ENCODE measurements at places on chromosomes 5 and 9.
A peak's percentile ranks its signal among the peaks of the same experiment; 100 is the strongest.

DNA sequence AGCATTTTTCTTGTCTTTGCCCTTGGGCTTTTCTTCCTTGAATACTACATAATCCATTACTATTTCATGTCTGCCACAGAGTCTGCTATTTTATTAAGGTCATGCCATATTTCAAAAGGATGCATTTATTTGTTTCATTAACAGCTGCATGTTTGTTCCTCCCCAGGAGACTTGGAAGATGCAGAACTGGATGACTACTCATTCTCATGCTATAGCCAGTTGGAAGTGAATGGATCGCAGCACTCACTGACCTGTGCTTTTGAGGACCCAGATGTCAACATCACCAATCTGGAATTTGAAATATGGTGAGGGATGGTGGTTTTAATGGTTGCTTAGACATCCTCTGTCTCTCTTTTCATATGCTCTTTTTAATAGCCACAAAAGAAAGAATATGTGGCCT lies 4.0 kb downstream of the IL7R start:
- DNase-seq = no peak

DNA sequence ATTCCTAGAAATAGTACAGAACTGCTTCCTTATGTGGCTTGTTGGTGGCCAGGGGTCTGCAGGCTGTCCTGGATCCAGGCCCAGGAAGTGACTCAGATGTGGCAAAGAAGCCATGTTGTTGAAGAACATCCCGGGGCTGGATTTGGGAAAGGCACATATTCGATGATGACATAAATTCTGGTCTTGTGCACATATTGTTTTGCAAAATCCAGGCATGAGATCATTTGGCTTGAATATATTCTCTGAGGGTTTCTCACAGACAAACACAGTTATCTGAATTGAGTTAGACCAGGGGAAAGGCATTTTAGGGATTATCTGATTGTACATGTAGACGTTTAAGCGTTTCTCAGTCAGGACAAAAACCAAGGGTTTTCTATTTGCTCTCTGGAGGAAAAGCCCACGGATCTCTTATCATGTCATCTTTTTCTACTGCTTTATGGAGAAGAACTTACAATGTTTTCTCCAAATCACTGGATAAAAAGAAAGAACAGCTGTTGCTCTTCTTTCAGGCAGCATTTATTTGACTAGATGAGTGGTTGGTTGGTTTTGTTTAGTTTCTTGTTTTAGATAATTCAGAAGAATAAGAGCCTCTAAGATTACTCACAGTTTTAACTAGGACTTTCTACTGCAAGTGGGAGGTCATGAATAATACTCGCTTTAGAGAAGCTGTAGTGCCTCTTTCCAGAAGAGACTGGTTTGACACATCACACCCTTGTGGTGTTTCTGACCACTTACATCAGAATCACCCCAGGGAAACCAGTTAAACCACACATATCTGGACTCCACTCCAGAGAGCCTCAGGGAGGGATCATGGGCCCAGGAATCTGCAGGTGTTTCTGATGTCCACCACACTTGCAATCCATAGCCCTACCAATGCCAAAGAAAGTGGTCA lies 29.5 kb upstream of the LHFPL2 start:
- DNase-seq = no peak

DNA sequence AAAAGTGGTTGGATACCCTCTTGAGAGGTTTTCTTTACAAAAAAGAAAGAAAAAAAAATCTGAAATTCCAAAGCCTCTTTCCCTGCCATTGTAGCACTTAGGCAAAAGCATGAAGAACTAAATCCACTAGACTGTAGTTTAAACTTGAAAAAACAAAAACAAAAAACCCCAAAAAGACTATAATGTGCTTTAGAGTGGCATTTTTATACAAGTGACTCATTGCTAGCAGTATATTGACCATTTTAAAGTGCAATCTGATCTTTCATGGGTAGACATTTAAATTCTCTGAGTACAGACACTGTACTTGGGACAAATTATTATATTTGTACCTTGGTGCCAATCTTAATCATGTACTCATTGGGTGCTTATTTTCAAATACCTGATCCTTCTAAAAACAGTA lies 50.8 kb downstream of the NDFIP1 start:
- DNase-seq = no peak

GRCh38 chr9:132160802-132161742 lies 786 bp upstream of the NTNG2 start:
- peak; percentile 33 for DNase-seq

GRCh38 chr9:36559036-36559695 lies 13.5 kb upstream of the MELK start:
- no peak for DNase-seq

- no peak for DNase-seq
Observed at GRCh38 chr5:58544195-58544594, 38.7 kb upstream of the RAB3C start.

- no peak for DNase-seq
Observed at GRCh38 chr5:162391833-162392232, 324.3 kb downstream of the GABRG2 start.

DNA sequence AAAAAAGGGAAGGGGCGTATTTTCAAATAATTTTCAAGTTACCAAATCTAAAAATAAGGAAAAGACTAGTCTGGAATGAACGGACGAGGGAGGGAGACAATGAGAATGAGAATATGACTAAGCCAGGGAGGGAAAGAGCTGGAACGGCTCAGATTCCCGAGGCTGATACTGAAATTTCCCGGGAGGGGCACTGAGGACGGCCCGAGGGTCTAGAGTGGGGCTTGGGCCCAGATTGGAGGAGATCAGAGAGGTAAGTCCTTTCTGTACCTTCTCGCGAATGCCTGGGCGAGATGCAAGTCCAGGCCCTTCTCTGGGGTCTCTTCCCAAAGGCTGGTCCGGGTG lies 3.4 kb upstream of the CCIN start:
- DNase-seq = no peak

- DNase-seq = no peak
Observed at GRCh38 chr5:57853929-57854697, 371.5 kb upstream of the ACTBL2 start.

DNA sequence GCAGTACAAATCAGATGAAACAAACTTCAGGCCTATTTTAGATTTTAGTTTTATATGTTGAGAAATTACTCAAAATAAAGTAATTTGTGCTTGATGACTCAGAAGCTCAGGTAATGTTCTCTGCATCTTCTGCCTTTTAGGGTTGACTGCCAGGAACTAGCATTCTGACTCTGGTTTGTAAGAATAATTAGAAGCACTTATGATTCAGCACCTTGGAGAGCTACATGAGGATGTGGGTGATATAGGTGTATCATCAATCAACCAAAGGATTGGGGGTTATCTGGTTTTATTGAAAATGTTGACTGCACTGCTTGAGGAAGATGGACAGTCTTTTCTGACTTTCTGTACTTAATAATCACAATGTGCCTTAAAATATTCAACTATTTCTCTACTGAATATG lies 118.7 kb upstream of the SGCD start:
- no peak for DNase-seq

GRCh38 chr5:65828022-65828896 lies 98.1 kb upstream of the ERBIN start:
- no peak for DNase-seq

DNA sequence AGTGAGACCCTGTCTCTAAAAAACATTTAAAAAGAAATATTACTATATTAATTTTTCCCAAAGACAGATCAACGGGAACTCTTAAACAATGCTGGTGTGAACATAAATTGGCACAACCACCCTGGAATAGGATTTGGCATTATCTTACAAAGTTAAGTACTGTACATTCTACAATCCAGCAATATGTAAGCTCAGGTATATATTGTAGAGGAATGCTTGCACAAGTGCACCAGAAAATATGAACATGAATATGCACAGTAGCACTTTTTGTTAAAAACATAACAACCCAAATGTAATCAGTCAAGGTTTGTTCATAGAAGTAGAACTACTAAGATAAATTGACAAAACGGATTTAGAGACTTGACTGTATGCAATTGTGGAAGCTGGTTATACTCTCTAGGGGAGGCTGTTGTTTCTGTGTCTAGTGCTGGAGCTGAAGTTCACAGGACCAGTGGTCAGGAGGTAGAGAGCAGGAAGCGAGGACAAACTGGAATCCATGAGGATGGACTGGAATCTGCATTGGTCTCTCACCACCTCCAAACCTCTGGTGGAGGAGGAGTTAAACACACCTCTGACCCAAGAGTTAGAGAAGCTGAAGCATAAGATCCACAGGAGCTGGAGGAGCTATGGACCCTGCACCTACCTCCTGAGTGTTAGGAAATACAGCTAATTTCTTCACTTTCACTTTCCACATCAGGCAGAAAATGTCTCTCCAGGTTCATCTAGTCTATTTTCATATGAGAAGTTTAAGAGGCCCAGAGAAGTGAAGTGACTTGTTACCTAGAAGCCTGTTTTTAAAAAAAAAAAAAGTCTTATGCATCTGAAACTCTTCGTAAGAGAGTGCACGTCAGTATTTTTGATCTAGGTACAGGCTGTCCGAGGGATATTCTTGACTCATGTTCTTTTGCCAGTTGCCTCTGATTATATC lies 20.3 kb upstream of the RIC1 start:
- DNase-seq = no peak

DNA sequence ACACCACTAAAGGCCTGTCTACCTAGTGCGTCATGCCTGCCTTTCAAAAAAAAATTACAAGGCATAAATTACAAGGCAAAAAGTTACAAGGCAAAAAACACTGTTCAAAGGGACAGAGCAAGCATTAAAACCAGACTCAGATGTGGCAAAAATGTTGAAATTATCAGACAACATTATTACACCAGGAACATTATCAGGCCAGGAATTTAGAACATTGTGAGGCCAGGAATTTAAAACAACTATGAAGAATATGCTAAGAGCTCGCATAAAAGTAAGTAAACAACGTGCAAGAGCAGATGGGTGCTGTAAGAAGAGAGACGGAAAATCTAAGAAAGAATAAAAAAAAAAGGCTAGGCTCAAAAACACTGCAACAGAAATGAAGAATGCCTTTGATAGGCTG lies 18.2 kb upstream of the MLANA start:
- DNase-seq = no peak

DNA sequence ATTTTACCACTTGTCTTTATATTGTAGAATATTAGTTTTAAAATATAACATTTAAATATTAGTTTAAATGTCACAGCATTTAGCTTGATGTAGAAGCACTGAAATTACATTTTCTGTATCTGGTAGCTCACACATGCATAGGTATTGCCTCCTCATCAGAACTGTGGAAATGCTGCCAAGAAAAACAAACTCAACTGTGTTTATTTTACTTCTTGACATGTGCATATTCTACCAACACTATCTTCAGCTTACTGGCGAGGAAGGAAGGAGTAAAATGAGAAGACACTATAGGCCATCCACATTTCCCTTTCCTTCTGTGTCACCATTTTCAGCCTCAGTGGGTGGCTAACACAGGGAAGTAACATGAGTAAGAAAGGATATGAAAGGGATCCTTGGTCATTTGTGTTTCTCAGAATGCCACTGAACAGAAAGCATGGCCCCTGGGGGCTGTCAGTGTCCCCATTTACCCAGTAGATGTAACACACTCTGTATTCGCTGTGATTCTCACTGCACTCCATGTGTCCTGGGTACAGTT lies 81.0 kb upstream of the HTR4 start:
- DNase-seq = no peak

GRCh38 chr5:5398071-5398470 lies 24.4 kb upstream of the ICE1 start:
- no peak for DNase-seq

DNA sequence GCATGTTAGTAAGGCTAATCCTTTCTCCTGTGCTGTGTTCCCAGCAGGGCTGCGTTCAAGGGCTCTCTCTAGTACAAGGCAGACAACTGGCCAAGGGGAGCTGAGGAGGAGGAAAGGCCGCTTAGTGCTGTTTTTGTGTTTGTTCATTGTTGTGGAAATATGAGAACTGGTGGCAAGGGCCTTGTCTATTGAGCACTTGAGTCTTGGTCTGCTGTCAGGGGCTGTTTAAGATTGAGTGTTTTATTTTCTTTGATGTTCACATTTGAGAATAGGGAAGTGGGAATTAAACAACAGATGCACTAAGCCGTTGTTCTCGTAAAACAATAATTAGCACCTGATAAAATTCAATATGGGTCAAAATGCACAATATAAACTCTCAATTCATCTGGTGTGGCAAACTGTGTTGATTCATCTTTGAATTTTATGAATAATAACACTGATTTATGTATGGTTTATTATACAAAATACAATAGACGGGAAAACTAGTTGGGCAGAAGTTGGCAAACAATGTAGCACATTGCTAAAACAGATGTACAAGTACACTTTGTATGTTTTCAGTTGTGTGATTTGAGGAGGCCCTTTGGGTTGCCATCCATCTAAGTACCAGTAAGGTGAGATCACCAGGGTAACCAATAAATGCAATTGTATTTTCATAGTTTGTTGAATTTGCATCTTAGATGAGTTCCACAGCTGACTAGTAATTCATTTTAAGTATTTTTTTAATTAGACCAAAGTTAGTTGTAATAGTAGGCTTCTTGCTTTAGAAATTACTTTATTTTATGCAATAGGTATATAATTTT lies 97.6 kb upstream of the GRHPR start:
- no peak for DNase-seq

DNA sequence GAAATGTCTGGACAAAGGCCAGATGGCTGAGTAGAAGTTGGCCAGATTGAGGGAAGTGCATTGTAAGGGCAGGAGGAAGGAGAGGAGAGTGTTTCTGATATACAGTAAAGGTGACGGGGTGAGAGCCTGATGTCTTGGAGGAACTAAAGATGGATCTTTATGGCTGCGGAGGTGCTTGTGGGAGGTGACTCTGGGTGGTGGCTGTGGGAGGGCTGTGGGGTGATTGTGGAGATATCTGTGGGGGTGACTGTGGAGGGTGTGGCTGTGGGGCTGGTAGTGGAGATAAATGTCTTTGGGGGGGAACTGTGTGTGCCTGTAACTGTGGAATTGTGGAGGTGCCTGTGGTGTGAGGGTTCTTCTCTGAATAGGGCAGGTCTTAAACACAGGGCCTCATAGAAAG lies 121.4 kb downstream of the CMYA5 start:
- DNase-seq = no peak

DNA sequence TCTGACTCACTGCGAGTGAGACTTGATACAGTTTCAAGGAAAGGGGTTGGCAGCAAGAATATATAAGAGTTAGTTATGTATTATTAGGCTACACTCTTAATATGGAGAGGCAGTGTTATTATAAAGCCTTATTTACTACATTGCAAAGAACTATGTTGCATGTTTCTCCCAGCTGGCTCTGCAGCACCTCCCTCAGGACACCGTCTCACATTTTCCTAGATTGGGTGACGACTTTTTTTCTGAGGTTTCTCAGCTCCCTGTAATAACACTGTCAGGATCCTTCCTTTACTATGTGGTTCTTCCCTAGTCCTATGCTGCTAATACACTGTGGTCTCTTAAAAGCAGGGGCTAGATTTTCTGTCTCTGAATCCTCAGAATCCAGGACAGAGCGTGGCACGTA lies 153.7 kb downstream of the INSYN2B start:
- no peak for DNase-seq

GRCh38 chr5:169545762-169546161 lies 37.8 kb upstream of the SPDL1 start:
- DNase-seq = no peak

All from stimulated activated CD4-positive, alpha-beta T cell treated with anti-CD3 and anti-CD28 coated beads, Interleukin-15, amount 100 ng/mL, for 48 hours (primary cell).